ENCODE measurements at places on chromosomes 16 and 17.

DNA sequence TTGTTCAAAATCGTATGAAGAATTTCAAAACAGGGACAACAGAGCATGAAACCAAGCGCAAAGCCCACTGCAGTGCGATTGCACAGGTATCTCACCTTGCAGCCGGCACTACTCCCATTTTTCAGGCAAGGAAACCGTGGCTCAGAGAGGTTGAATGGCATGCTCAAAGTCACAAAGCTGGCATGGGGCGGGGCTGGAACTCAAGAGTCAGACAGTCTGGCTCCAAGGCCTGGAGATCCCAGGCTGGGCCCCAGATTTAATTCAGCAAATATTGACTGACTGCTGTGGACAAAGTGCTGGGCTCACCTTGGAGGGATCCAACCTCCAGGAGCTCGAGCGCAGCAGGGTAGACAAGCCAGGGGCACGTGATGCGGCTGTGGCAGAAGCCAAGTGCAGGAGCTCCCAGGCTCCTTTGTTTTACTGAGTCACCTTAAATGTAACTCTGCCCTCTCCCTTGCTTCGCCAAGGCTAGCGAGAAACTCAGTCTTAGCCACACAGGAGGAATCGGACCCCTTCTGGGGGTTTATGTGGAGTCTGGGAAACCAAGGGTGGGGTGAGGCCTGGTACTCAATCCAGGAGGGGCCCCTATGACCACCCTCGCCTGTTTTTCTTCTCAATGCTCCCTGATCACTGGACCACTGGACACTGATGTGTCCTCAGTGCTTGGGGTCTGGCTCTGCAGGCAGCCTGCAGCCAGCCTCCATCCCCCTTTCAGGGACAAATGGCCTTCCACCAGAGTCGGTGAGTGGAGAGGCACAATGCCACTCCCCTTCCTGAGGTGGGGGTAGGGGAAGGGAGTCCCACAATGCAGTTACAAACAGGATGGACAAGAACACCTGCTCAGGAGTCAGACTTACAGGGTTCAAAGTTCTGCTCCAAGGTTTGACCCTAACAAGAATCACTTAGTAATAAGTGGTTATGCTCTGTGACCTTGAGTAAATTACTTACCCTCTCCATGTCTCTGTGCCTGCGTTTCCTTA is 3.9 kb upstream of the SPATA20 start:
- no peak for DNase-seq

DNA sequence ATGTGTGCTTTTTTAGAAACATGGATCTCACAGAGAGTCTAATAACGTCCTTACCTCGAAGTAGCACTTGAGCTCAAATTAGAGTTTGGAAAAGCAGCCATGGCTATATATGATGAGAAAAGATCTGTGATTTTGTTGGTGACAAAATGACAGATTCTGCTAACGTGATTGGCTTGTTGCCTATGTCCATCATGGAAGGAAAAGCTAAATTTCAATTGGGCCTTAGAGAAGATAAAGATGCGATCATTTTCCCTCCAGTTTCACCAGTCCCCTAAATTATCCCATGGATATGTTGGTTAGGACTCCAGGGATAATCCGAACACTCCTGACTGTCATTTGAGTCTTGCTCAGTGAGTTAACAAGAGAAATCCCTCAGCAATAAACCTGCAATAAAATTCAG is 175.8 kb downstream of the C16orf95 start:
- no peak for DNase-seq

DNA sequence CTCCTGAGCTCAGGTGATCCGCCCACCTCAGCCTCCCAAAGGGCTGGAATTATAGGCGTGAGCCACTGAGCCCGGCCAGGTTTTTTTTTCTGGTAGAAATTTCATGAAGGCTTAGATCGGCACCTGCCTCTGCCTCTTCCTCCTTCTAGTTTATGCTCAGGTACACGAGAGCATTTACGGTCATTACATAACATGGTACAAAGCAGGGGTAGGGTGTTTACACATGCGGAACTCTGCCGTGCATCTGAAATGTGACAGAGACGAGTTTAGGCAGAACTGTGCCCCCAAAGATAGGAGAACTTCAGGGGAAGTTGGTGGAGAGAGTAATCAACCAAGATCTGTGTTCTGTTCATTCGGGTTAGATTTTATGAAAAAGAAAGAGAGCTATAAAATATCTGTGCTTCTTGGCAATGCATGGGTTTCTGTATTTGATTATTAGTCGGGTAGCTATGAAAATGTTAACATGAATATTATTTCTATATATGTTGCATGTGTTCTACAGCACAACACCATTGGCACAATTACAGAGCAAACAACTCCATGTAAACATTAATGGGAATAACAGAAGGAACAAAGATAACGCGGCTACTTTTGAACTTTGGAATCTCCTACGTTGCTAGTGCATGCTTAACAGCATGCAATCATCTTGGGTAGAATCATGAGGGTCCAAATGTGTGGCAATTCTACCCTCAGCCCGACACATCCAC is 23.5 kb upstream of the MAP2K6 start:
- no peak for DNase-seq

GRCh38 chr16:3174618-3175148 is 13.3 kb upstream of the OR1F1 start:
- no peak for DNase-seq

- DNase-seq = peak; percentile 37
These were observed 122.3 kb downstream of the CDK5R1 start for GRCh38 chr17:32609085-32609484.

DNA sequence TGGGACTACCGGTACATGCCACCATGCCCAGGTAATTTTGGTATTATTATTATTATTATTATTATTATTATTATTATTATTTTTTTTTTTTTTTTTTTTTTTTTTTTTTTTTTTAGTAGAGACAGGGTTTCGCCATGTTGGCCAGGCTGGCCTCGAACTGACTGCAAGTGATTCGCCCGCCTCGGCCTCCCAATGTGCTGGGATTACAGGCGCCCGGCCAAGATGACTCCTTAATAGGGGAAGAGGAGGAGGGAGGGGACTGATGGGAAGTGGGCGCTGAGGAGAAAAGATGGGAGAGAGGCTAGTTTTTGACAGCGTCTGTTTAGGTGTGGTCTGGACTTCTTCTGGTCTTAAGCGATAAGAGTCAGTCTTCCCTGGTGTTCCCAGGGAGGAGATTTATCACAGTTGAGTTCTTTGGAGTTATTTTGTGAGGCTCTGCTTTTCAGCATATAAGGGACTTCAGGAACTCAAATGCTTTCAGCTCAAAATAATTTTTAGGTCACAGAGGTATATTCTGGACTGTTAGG is 34.4 kb upstream of the SLC5A10 start:
- DNase-seq = no peak

DNA sequence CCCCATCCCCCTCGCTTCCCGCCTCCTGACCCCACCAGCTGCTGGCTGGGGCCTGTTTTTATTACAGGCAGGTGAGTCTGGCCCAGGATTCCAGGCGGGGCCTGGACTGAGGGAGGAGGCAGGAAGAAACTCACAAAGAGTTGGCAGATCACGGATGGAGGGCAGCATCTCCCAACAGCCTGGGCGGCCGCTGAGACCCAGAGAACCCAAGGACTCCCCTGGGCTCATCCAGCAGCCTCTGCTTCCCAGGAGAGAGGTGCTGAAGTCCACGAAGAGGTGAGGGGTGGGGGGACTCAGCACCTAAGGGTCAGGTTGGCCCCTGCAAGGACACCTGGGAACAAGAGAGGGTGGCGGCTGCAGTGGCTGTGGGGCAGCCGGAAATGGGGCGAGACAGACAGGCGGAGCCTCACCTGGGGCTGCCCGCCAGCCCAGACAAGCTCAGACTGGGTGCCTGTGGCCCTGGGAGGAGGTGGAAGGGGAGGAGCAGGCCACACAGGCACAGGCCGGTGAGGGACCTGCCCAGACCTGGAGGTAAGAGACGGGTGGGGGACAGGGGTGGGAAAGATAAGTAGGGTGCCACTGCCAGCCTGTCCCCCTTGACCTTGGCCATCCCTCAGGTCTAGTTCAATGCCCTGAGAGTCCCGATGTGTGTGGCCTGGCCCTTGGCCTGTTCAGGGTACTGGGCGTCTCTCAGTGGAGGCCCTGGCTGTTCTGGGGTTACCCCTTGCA is 8.7 kb upstream of the ADGRG1 start:
- DNase-seq = no peak

DNA sequence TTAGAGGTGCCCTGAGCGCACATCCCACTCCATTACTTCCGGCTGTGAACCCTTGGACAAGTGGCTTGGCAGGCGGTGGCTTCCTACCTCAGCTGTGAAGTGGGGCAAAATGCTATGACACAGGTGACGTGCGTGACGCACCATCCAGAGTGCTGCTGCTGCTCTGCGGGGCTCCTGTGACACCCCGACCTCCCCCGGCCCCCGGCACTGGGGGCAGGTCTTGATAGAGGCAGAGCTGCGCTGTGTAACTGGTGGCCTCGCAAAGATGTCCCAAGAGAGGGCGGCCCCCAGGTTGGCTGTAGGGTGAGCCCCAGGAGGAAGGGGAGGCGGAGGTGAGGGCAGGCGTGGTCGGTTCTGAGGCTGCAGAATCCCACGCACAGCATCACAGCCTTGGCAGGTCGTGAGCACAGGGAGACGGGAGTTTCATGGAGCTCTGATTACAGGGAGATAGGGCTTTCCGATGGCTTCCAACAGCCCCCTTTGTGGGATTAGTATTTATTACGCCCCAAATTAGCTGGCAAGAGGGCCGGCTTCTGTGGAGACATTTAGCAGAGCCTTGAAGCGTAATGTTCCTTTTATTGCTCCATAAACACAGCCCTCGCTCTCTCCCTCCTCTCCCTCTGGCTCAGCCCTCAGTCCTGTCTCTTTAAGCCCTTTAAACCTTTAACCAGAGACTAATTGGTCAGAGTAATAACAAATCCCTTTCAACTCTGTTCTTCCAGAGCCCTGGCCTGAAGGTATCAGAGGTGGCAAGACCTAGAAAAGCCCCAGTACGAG is 328.1 kb downstream of the C16orf95 start:
- DNase-seq = no peak

DNA sequence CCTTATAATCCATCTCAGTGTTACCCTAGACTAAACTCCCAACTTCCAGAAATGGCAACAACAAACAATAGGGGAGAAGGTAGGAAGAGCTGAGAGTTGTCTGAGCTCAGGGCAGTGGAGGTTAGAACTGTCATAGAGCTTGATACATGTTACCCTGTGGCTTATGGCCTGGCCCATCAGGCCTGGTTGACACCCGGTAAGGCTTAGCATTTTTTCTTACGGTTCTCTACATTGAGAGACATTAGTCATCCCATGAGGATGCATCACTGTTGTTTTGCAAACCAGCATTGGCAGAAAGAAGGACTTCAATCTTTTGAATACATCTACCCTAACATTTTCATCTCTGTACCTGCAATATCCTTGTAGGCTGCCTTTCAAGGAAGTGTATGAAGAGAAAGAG is 226.6 kb downstream of the PHKB start:
- no peak for DNase-seq

GRCh38 chr17:40535924-40536294 is 29.4 kb downstream of the CCR7 start:
- no peak for DNase-seq

- no peak for DNase-seq
These were observed 771 bp upstream of the OVCA2 start for GRCh38 chr17:2040942-2041560.

DNA sequence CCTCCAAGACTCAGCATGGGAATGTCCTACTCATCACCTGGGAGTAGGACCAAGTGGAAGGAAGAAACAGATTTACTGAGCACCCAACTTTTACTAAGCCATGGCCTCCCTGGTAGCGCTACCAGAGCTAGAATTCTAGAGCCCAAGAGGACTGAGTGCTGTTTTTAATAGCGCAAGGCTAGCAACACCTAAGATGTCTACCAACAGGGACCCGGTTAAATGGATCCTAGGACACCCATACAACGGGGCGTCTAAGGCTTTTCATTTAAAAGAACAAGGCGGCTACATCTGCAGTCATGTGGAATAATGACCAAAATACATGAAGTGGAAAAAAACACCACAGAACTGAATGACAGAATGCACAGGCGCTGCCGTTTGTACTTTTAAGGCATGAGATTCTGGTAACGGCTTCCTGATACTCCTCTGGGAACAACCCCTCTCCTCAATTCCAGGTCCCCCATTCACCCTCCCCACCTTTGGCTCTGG is 5.1 kb downstream of the GGA2 start:
- DNase-seq = no peak
